Esophagus muscularis mucosa (tissue), 4 donors: ENCODE measurements at places on chromosomes 1 and 21. TPM values are rescaled to one million over a fixed set of nuclear protein-coding genes. Genes with fewer than 3 reads are reported as not detected.
A peak's percentile ranks its signal among the peaks of the same experiment; 100 is the strongest.

The ITLN2 gene
- total RNA-seq, result not detected

GRCh38 chr1:29447368-29447767 is 211.0 kb downstream of the PTPRU start:
- no peaks in the 10 kb centered on the region for H3K36me3 ChIP-seq
- DNase-seq, result no peak
- no peaks in the 10 kb centered on the region for H3K4me1 ChIP-seq
- no peak overlapping the region for H3K27ac ChIP-seq

GRCh38 chr1:6243053-6243834 is 735 bp upstream of the HES3 start:
- no peak overlapping the region for H3K27ac ChIP-seq
- peaks cover 26% of the 10 kb centered on the region for H3K27me3 ChIP-seq
- H3K36me3 ChIP-seq, result no peaks in the 10 kb centered on the region
- no peak overlapping the region for H3K4me3 ChIP-seq
- H3K4me1 ChIP-seq, result peaks cover 40% of the 10 kb centered on the region

DNA sequence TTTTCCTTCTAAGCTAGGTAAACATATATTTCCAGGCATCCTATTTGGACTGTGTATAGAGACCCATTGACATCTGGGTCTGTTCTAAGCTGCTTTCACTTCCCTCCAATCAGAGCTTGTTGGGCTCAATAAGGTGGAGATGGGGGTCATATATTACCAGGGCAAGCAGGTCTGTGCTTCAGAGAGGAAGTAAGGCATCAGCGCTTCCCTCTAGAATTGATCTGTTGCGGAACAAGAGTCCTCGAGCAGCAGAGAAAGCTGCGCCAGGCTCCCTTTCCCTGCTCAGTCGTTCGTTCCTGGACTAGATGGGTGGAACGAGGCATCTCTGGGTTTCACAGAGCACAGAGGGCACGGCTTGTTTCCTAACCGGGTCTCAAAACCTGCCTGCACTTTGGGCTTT is 63.5 kb downstream of the DISC1 start:
- H3K27me3 ChIP-seq, result no peaks in the 10 kb centered on the region
- no peak overlapping the region for H3K27ac ChIP-seq

DNA sequence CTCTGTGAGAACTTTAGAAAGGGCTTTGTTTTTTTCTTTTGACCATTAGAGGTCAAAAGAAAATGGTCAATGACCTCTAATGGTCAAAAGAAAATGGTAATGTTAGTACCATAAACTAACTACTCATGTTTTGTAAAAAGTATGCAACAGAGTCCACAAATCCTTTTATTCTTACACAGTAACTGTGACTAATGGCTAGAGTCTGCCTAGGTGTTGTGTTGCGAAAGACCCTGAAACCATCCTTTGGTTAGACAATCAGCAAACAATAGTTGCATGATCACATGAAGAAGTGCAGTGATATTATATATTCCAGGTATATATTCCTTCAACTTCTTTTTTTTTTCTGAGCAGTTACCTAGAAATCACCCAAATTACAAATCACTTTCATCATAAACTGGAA is 40.9 kb downstream of the NEGR1 start:
- H3K4me3 ChIP-seq, result no peak overlapping the region
- no peaks in the 10 kb centered on the region for H3K36me3 ChIP-seq
- DNase-seq, result no peak
- H3K27ac ChIP-seq, result no peak overlapping the region
- H3K27me3 ChIP-seq, result no peaks in the 10 kb centered on the region
- H3K4me1 ChIP-seq, result no peaks in the 10 kb centered on the region

The SCYL3 gene
- 10.3 TPM for total RNA-seq

DNA sequence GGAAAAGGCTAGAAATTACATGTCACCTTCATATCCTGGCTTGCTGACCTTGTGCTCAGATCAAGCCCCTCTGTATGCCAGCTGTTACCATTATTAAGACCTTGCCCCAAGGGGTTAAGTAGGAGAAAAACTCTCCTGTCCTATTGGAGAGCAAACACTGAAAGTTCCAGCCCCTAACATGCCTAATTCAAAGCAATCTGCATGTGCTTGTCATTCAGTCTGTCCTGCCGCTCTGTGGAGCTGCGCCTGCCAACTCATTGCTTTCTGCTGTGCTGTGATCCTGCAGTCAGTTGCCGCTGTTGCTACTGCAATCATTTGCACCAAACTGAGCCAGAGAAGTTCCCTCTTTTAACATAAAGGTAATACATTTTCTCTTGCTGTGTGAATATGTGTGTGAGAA is 113.4 kb downstream of the DISP1 start:
- peak overlapping the region; percentile 48 for H3K4me3 ChIP-seq
- no peaks in the 10 kb centered on the region for H3K36me3 ChIP-seq
- peak overlapping the region; percentile 67 for H3K27ac ChIP-seq
- no peak for DNase-seq

The REN gene
- not detected for total RNA-seq

The RAVER2 gene
- total RNA-seq, result 30.2 TPM

GRCh38 chr1:117886101-117886795 is 43.2 kb downstream of the GDAP2 start:
- no peaks in the 10 kb centered on the region for H3K27me3 ChIP-seq
- no peak overlapping the region for H3K27ac ChIP-seq
- H3K4me1 ChIP-seq, result no peaks in the 10 kb centered on the region

The DNTTIP2 gene
- total RNA-seq, result 23.3 TPM

- DNase-seq, result no peak
- no peak overlapping the region for H3K4me3 ChIP-seq
- H3K36me3 ChIP-seq, result peaks cover 88% of the 10 kb centered on the region
- H3K27me3 ChIP-seq, result no peaks in the 10 kb centered on the region
- no peak overlapping the region for H3K27ac ChIP-seq
- no peaks in the 10 kb centered on the region for H3K4me1 ChIP-seq
Measured at GRCh38 chr1:202915146-202915545, 11.9 kb downstream of the KLHL12 start.

- DNase-seq, result no peak
- peak overlapping the region; percentile 95 for H3K27ac ChIP-seq
- no peaks in the 10 kb centered on the region for H3K27me3 ChIP-seq
- peaks cover 21% of the 10 kb centered on the region for H3K36me3 ChIP-seq
- H3K4me3 ChIP-seq, result peak overlapping the region; percentile 72
Measured at GRCh38 chr1:161131523-161132409, 701 bp downstream of the DEDD start.

DNA sequence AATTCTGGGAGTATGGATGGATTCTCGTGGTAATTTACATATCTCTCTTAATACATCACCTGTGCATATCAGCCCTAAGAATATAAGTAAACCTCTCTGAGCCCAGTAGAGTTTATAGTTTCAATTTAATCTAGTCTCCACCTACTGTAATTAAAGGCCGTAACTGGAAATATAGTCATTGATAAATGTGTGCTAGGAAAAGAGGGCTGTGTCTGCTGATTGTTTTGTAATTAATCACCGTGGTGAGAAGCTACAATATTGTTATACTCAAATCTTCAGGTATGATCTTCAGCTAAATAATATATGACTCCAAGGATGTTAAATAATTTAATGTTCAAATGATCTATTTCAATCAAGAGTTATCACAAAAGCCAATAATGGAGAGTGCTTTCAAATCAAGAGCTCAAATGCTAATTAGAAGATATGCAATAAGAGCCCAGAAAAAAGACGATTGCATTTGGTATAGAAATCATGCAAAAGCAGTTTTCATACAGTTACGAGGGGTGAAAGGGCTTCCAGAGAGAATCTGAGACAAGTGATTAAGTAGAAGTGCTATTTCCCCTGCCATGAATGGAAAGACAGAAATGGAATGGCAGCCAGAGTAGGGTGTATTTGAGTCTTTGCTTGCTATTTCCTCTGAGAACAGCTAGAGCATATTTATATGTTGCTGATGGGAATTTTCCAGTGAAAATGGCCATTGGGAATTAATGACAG is 1134.3 kb downstream of the NCAM2 start:
- DNase-seq, result no peak
- H3K27me3 ChIP-seq, result no peaks in the 10 kb centered on the region
- H3K27ac ChIP-seq, result no peak overlapping the region
- H3K36me3 ChIP-seq, result no peaks in the 10 kb centered on the region

The IQGAP3 gene
- total RNA-seq, result not detected

DNA sequence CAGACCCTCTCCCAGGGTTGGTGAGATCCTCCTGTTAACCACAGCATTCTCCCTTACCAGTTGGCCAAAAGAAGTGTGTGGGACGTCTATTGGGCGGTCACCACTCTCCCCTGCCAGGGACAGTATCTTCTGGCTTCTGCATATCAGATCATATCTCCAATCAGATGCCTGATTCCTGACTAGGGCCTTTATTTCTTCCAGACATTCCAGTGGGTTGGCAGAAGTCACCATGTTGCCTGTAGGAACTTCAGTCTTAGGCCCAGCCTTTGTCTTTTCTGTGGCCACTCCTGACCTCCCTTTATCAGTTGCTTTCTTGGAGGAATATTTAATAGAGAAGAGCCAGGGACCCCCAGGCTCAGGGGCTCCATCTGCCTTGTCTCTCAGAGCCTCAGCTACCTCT is 130.4 kb upstream of the F3 start:
- H3K27ac ChIP-seq, result no peak overlapping the region
- no peak overlapping the region for H3K4me3 ChIP-seq
- H3K4me1 ChIP-seq, result no peaks in the 10 kb centered on the region

DNA sequence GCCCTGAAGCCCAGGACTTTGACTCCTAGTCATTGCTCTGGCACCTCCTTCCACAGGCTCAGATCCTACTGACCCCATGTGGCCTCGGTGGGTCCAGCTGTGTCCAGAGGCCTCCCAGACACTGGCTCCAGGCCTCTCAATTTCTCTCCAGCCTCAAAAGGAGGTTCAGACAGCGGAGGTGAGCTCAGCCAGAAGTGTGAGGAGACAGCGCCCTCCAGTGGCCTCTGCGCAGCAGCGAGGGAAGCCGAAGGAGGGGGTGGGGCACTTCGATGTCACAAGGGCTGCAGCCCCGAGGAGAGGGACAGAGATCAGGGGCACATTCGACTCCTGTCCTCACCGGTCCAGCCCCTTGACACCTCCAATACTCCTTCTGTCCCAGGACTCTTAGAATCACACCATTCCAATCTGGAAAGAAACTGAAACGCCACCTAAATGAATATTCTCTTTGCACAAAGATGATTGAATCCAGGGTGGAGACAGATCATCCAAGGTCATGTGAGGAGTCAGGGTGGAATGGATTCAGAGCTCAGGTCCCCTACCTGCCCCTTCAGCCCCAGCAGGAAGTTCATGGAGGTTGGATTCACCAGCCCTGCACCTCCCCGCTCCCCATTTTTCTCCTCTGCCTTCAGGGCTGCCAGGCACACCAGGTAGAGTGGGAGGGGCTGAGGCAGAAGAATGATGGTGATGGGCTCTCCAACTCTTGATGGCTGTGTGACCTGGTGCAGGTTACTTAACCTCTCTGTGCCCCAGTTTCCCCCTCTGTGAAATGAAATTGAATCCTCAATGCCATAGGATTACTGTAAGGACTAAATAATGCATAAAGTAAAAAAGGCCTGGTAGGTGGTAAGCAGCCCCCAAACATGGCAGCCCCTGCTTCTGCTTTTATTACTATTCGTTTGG is 34.8 kb upstream of the ZBTB40 start:
- no peak overlapping the region for H3K4me3 ChIP-seq
- no peaks in the 10 kb centered on the region for H3K36me3 ChIP-seq
- no peak for DNase-seq
- no peak overlapping the region for H3K27ac ChIP-seq

DNA sequence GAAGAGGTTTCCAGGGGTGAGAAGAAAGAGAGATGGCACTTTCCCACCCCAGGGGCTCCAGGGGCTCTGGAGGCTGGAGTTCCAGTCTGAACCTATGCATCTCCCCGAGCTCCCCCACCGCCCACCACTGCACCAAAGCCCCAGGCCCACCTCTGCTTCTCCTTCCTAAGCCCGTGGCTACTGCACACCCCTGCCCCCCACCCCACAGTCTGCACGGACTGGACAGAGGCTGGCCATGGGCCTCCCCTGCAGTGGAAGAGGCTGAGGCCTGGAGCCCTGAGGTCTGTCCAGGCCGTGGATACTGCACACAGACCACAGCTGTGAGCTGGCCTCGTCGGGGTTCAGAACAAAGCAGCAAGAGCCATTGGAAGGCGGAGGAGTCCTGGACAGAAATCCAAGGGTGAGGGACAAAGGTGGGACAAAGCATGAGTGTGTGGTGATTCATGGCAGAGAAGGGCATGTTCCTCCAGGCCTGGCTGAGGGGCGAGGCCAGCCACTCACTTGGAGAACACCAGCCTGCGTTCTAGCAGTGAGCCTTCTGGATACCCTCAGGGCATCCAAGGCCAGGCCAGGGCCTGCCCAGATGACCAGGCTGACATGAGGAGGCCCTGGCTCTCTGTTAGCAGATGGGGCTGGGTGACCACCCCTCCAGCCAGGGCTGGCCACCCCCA is 244.8 kb upstream of the VAMP3 start:
- no peak overlapping the region for H3K27ac ChIP-seq
- H3K27me3 ChIP-seq, result no peaks in the 10 kb centered on the region
- no peak overlapping the region for H3K4me3 ChIP-seq
- no peak for DNase-seq

- no peaks in the 10 kb centered on the region for H3K27me3 ChIP-seq
- peaks cover 21% of the 10 kb centered on the region for H3K4me1 ChIP-seq
- DNase-seq, result no peak
- peak overlapping the region; percentile 89 for H3K27ac ChIP-seq
- peak overlapping the region; percentile 83 for H3K4me3 ChIP-seq
- H3K36me3 ChIP-seq, result no peaks in the 10 kb centered on the region
Measured at GRCh38 chr1:168180148-168180524, 1.4 kb downstream of the TIPRL start.

DNA sequence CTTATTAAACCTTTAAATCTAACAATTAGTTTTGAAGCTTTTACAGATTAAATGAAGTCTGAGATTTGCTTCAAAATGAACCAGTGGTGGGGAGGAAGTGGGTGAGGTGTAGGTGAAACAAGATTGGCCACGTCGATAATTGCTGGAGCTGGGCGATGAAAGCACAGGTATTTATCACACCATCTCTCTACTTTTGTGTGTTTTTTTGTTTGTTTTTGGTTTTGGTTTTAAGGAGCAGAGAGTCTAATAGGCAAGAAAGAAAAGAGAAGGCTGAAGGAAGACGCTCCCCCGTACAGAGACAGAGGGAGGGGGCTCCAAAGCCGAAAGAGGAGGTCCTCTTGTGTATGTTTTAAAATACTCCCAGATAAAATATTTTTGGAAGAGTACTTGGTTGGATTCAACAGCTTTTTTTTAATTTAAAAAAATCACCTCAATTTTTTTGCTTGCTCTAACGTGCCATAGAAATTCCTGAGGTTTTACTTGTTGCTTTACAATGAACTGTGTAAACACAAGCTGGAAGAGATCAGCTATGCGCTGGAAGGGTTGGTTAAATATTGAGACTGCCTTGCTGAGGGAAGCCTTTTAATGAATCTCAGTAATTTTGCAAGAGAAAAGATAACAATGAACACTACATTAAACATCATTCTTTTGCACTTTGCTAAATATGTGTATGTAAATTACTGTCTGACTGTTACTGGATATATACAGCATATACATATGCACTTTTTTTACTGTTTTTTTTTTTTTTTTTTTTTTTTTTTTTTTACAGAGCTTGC is 6.7 kb upstream of the LGALS8 start:
- H3K27me3 ChIP-seq, result no peaks in the 10 kb centered on the region
- no peaks in the 10 kb centered on the region for H3K4me1 ChIP-seq
- no peak overlapping the region for H3K27ac ChIP-seq
- no peak for DNase-seq

The KNCN gene
- total RNA-seq, result not detected
